ENCODE measurements at places on chromosomes 6 and 20.

GRCh38 chr6:33992191-33992590 lies 153.7 kb downstream of the GRM4 start:
- DNase-seq: no peak

GRCh38 chr6:29757282-29757681 lies 34.0 kb downstream of the HLA-F start:
- DNase-seq: no peak

- no peak for DNase-seq
These were observed 116.7 kb downstream of the JPH2 start for GRCh38 chr20:44070139-44070900.

- DNase-seq: no peak
These were observed 42.0 kb upstream of the RSPO3 start for GRCh38 chr6:127076466-127076865.
